ENCODE measurements at places on chromosomes 1 and 21.

- DNase-seq = no peak
Measured at GRCh38 chr1:68101829-68102228, 51.4 kb upstream of the DIRAS3 start.

DNA sequence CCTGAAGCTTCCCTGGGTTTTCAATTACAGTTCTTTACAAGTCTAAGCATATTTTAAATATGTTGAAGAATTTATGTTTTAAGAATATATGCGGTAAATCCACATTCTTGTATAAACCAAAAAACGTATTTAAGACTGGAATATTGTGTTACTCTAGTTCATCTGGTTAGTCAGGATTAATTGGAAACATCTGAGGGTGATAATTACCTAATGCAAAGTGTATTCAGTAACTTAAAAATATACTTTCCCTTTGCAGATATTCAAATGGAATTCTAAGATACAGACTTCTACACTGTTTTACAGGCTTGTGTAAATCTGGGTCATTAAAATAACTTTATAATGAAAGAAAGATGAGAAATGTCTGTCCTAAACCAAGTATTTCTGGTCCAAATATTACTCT lies 302.0 kb downstream of the VAV3 start:
- DNase-seq = no peak

- DNase-seq = no peak
Measured at GRCh38 chr1:154705544-154705943, 97.6 kb upstream of the ADAR start.

DNA sequence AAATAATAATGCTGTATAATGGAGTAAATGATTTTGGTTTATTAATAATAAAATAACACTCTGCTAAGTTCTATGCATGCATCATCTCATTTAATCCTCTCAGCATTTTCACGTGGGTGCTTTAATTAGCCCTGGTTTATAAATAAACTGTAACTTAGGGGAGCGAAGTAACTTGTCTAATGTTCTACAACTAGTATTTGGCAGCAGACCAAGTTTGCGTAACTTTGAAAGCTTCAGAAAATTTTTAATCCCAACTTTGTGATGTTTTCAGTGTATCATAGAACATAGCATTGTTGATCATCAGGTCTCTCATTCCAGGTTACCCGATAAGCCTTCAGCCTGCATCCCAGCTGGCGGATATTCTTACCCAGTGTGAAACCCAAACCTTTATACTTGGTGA lies 322.4 kb upstream of the SGIP1 start:
- DNase-seq = no peak

Measured in spinal cord (tissue), 10 donors.